ENCODE measurements at places on chromosomes 1 and 21.

GRCh38 chr1:111045033-111045722 lies 81.5 kb upstream of the LRIF1 start:
- DNase-seq, result no peak

GRCh38 chr1:59446257-59446901 lies 149.5 kb downstream of the FGGY start:
- no peak for DNase-seq

DNA sequence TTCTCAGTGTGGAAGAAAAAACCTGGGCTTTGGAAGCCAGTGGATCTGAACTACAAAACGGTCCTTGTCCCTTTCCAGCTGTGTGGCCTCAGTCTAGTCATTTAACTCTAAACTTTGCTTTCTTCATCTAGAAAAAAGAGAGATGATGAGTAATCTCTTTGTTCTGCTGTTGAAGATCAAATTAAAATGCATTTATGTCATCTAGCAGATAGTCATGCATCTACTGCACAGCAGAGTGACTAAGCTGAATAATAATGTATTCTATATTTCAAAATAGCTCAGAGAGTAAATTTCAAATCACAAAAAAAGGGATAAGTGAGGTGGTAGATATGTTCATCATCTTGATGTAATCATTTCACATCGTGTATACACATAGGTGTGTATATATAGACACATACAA lies 473.2 kb downstream of the DSCAM start:
- DNase-seq, result no peak

- DNase-seq, result no peak
Measured at GRCh38 chr1:192158181-192158580, at the start of gene RGS18. TSS of gene RGS18 (plus strand) at chr1:192158462. CDS start at chr1:192158638, 176 bp downstream.

All from D721Med (cell line).